Stimulated activated CD8-positive, alpha-beta memory T cell treated with anti-CD3 and anti-CD28 coated beads, Interleukin-15, amount 100 ng/mL, for 4 hours (primary cell): ENCODE measurements at places on chromosomes 7 and 10.

DNA sequence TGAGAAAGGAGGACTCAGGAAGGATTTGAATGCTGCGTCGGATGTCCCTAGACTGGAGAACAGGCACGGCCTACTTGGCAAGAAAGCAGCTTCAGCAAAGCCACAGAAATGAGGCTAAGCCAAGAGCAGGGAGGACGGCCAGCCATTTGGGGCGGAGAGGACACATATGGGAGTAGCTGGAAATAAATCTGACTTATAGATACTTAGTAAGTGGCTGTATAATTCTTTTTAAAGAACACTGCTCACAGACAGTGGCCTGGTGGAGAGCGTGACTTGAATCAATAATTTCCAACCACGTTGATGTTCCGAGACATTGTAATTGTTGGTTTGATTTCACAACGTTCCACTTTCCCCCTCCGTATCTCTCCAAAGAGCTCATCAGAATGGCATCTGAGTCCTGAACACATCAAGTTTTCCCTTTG lies 67.7 kb upstream of the JCAD start:
- no peak for DNase-seq

GRCh38 chr10:102111276-102111675 lies 8.9 kb downstream of the LDB1 start:
- no peak for DNase-seq

DNA sequence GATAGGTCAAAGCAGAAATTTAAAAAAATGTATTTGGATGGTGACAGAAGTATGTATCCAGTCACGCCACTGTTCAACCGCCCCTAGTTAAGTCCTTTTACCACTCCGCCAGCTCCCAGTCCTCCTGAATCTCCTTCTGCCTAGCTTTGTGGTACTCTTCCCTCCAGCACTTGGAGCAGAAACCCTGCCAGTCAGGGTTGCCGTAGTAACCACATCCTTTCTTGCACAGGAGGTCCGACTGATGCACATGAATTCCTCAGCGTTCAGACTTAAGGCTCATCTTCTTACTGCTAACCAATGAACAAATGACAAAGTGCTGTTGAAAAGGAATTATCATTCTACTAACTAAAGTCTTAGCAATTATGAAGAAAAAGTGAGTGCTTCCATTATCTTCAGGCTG lies 175.3 kb upstream of the KCTD7 start:
- DNase-seq: no peak

GRCh38 chr10:114962441-114962840 lies 24.4 kb downstream of the TRUB1 start:
- no peak for DNase-seq

DNA sequence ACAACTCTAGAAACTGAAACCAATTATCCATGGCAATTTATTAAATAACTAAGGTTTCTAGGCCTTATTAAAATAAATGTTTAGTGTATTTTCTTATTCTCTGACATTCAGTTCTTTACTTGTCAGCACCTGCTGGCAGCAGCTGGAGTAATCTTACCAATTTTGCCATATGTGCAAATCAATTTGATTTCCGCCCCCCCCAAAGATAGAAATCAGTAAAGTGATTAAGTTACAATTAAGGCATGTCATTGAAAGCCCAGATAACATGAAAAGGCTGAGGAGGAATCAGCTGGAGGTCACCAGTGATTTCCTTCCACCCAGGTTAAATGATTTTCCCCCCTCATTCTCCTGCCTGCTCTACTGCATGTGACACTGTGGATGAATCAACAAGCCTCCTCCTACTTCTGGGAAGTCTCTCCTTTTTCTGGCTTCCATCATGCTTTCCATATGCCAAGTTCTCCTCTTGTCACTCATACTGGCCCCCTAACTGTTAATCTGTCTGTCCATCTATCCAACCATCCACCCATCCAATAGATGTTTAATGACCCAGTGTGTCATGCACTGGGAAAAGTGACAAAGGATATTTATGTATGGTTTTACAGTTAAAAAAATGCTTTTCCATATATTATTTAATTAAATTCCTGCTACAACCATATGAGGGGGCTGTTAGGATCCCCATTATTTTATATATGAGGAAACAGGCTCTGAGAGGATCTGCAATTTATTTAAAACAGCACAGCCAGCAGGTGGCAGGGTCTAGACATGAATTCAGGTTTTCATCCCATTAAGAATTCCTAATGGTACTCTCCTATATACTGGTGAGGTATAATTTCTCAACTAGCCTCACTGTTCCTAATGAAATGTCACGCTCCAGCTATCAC lies 116.5 kb downstream of the ATXN7L1 start:
- no peak for DNase-seq

DNA sequence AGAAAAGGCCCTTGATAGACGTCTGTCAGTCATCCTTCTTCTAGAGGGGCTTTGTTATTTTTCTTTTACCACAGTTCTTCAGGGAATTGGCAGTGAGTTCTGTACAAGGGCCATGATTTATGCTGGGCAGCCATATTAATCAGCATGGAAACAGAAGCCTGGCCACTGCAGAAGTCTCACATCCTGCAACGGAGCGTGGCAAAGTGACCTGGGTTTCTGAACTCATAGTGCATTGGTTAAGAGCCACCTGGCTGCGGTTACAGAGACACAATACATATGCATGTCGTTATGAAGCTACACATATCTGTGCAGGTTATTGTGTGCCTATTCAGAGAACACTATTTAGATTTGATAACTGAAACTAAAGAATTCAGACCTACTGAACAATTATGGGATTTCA lies 419.4 kb upstream of the CELF2 start:
- no peak for DNase-seq

DNA sequence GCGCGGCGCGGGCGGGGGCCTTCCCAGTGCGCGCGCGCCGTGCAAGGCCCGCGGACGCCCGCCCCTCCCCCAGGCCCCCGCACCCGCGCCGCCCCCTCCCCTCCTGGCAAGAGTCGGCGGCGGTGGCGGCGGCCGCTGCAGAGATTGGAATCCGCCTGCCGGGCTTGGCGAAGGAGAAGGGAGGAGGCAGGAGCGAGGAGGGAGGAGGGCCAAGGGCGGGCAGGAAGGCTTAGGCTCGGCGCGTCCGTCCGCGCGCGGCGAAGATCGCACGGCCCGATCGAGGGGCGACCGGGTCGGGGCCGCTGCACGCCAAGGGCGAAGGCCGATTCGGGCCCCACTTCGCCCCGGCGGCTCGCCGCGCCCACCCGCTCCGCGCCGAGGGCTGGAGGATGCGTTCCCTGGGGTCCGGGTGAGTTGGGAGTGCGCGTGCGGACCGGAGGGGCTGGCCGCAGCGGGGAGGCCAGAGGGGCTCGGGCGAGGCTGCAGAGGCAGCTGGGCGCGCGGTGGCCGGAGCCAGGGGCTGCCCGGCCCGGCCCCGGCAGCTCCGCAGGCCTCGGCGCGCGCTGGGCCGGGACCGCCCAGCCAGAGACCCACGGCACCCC lies at the start of gene BMPR1A:
Gene BMPR1A, plus strand, starts transcription at position 109 of the 602 bp plus-strand sequence. CDS start 119,400 bp downstream, outside the sequence.
- no peak for DNase-seq

DNA sequence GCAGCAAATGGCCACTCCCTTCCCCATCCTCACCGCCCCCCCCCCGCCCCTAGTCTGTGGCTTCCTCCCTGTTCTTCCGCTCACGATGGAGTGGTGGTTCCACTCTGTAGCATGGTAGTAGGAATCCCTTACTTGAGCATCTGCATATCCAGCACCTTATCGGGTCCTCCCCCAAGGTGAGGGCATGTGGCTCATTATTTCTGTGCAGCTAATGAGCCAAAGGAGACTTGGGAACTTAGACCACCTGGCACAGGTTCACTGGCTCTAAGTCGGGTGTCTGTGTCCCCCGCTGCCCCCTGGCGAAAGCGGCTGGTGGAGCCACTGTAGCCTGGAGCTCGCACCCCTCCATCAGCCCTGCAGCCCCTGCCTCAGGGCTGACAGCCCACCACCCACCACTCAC lies 22.8 kb upstream of the GPR26 start:
- DNase-seq: no peak

DNA sequence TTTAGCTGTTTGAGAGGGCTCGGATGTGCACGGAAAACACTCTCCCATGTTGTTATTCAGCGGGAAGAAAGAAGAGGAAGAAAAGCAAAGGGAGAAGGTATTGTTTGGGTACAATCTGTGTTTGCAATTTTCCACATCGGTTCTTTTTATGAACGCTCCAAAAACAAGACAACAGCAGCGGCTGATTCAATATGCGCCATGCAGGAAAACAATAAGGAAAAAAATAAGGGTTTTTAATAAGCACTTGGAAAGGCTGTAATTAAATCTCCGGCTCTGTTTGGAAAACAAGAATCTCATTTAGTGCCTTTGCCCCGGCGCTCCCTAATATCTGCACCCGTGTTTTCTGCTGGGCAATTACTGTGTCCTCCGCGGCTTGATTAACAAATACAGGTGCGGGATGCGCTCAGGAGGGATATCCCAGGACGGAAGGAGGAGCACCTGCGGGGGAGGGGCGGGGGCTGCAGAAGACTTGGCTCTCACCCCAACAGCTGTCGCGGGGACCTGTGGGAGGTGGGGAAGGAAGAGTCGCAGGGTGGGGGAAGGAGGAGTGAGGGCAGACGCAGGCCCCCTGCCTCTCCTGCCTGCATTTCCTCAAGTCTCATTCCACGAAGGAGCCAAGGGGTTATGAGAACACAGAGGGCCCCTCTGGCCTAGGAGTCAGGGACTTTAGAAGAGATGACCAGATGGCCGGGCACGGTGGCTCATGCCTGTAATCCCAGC lies 181.5 kb upstream of the PODXL start:
- DNase-seq: no peak

- DNase-seq: no peak
These were observed 90.1 kb downstream of the CYP51A1 start for GRCh38 chr7:92044148-92044547.

DNA sequence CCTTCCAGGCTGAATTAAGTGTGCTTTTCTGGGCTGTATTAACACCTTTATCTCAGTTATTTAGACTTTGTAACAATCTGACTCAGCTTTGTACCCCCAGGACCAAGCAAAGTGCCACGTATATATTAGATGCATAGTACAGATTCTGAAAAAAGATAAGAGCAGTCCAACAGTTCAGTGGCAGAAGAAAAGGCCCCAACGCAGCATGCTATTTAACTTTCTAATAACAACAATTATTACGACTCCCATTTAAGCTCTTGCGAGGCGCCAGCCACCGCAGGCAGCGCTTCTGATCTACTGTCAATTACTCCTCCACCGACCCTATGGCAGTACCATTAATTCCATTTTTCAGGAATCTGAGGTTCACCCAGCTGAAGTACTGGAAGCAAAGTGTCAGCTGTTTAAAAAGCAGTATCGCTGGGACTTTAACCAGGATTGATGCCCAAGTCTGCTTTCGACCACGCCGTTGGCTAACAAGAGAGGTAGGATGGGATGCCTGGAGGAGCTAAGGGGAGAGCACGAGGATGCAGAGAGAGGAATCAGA lies 638 bp downstream of the LIPA start:
- DNase-seq: no peak

DNA sequence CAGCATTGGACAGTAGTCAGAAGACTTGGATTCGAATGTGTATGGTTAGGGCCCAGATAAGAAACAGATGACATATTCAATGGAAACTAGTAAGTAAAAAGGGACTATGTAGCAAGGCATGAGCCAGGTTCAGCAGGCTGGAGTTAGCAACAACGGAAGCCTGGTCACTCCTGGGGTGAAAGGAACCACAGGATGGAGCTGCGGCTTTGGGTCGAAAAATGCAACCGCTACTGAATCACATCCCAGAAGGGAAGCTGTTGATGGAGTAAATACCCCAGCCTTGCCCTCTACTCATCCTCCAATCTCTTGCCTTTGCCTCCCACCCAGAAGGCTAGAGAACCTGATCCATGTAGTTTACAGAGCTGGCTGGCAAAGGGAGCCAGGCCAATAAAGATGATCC lies 37.5 kb upstream of the EGR2 start:
- no peak for DNase-seq

DNA sequence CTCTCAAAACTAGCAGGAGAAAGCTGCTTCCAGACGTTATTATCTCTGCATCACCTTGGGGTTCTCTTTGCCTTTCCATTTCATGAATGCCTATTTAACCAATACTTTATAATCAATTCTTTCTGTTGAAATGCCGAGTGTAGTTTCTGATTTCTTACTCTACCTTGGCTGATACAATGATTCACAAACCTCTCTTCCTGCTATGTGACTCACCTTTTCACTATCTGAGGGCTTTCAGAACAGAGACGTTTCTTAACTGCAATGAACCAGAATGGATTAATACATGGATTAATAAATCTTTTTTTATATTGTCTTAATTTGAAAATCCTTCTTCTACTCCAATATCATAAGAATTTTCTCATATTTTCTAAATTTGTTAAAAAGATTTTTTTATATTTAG lies 46.4 kb upstream of the ZNF746 start:
- no peak for DNase-seq

DNA sequence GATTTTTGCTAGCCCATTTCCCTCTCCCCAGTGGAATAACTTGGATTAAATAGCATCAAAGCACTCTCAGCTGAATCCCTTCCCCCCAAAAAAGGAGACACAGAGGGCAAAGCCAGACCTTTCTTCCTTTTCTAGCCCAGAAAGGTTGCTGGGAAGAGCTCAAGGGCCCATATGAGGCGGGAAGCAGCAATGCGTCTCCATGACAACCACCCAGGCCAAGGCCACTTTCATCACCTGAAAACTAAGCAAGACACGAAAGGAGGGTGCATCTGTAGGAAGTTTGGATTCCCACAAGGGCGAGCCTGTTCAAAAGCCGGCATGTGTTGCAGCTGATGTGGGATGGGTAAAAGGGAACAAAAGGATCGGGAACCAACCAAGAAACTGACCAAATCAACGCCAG lies 229.1 kb downstream of the PLXNA4 start:
- DNase-seq: no peak

GRCh38 chr10:2476218-2476811 lies 591.0 kb upstream of the PFKP start:
- DNase-seq: no peak

DNA sequence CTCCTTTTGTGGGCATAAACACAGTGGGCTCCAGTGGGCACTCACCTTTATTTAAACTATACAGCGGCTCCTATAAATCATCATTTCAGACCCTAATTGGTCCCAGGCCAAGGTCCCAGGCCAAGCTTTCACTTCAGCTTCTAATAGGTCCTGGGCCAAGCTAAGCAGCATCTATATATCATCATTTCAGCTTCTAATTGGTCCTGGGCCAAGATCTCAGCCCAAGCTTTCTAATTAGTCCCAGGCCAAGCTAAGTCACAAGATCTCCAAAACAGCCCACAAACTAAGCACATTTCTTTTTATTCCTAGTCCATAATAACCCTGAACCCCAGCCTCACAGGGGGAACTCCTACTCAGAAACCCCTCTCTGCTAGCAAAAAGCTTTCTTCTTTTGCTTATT lies 47.1 kb downstream of the ZNF680 start:
- no peak for DNase-seq

DNA sequence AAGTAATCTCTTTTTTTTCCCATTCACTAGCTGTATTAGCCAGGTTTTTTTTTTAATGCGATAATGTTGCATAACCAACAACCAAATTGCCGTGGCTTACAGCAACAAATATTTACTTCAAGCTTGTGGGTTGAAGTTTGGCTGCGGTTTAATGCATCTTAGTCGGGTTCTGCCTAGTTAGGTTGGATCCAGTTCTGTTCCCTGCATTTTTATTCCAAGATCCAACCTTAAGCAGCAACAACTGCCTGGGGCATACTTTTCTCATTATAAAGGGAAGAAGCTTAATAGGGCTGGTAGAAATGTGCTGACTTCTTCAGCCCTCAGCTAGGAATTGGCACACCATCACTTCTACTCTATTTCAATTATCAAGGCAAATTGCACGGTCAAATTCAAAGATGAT lies 1115.5 kb upstream of the AUTS2 start:
- no peak for DNase-seq

- no peak for DNase-seq
These were observed 43.3 kb upstream of the ITGA8 start for GRCh38 chr10:15763006-15763405.
